ENCODE measurements at places on chromosomes 1 and 21.

DNA sequence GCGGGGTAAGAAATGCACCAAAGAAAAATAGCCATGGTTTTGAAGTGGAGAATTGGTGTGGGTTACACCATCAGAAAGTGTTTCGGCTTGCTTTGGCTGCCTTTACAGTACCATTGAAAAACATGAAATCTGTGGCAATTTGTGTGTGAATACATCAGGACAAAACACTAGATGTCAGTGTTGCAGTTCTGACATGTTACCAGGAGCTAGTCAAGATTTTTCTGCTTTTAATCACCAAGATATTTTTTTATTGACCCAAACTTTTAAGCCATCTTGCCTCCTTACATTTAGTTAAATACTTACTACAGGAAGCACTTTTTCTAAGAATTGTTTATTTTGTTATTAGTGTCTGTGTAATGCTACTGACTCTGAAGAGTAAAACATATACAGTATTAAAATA lies 14.3 kb downstream of the RRP15 start:
- DNase-seq, result no peak

- DNase-seq, result no peak
These were observed 136.9 kb downstream of the BARHL2 start for GRCh38 chr1:90580176-90580575.

GRCh38 chr1:168421399-168422004 lies 122.3 kb downstream of the XCL2 start:
- no peak for DNase-seq

GRCh38 chr1:47805018-47805417 lies 192.2 kb downstream of the TRABD2B start:
- no peak for DNase-seq

DNA sequence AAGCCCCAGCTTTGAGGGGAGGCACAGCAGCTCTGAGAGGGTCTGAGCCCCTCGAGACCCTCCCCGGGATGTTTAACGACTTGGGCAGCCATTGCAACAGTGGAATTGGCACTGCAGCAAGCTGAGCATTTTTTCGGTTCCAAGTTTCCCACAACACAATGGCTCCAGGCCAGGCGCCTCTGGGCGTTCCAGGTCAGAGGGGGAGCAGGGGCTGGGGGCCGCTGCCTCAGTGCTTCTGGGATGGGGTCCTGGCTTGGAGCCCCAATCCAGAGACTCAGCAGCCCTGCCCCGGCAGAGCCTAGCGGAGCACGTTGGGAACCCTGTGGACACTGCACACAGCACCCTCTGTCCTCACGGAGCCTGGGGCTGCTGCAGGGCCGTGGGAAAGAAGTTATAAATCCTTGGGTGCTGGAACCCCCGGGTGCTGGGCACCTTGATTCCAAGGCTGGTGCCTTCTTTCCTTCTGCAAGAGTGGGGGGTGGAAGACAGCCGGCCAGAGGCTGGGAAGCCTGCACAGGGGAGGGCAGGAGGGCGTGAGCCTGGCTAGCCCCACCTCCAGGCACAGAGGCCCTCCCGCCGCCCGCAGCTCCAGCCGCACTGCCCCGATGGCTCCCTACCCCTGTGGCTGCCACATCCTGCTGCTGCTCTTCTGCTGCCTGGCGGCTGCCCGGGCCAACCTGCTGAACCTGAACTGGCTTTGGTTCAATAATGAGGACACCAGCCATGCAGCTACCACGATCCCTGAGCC lies 50.1 kb downstream of the COL18A1 start:
- DNase-seq, result no peak

GRCh38 chr1:19372602-19373001 lies 60.5 kb downstream of the SLC66A1 start:
- no peak for DNase-seq

DNA sequence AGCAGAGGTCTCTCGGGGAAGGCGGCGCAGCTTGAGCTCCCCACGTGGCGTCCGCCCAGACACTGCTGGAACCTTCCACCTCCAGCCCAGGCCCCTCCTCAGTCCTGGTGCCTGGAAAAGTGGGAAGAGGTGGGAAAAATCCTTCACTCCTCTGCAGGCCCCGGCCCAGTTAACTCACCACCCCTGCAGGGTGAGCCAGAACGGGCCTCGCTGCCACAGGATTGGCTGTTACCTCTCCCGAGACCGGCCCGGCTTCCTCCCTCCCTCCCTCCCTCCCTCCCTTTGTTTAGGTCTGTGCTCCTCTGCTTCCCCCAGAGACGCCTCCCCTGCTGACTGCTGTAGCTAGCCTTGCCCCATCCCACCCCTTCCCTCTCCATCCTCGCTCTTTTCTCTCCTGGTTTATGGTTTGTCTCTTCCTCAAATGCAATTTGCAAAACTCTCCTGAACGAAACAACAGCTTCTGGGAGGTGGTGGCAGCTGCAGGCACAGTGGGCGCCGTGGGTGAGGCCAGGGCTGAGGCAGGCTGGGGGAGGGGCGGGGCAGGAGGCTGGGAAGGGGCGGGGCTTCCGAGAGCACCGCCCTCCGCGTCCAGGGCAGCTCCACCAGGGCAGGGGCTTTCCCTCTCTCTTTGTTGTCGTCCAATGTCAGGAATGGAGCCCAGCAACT lies 6.5 kb downstream of the CAPN9 start:
- DNase-seq, result no peak

DNA sequence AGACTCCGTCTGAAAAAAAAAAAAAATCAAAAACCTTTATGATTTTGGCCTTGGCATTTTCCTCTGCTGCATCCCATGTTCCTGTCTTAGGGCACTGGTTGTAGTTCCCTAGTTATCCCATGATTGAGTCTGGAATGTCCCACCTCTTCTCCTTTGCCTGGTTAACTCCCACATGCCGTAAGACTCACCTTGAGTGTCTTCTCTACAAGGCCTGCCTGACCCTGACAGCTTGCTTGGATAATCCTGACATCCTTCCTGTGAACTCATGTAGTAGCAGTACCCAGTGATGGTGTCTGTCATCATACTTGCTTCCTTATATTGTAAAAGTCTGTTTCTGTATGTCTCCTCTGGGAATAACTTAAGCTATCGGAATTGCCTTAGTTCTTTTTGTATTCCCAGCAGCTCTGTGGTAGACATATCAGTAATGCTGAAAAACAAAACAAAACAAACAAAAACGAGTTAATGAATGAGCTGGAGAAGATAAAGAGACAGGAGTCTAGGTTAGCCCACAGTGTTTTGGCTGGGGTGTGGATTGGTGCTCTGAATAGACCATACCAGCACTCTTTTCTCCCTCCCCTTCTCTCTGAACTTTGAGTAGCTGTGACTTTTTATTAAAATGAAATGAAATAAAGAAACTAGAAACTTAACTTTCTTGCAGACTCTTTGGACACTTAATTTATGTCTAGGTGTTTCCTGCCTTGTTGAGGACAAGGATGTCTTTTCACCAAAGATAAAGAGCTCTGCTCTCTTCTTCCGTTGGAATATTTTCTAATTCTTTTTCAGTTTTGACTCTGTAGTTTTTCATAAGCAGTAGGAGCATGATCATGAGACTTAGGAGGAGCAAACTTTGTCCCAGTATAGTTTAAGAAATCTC lies 15.1 kb downstream of the NEK7 start:
- no peak for DNase-seq

DNA sequence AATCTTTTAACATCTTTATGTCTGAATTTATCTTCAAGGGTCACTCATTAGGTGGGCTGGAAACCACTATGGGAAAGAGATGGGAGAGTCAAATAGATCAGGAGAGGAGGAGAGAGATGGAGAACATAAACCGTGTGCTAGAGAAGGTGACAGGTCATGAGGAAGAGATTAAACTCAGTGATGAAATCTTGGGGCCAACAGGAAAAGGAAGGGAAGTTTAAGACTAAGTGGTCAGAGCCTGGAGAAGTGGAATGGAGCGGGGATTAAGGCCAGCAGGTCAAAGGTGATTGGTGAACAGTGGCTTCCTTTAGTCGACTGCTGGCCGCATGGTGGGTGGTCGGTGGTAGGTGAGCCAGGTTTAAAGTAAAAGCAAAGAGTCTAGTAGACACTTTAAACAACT lies 169.3 kb upstream of the IVNS1ABP start:
- DNase-seq, result no peak

DNA sequence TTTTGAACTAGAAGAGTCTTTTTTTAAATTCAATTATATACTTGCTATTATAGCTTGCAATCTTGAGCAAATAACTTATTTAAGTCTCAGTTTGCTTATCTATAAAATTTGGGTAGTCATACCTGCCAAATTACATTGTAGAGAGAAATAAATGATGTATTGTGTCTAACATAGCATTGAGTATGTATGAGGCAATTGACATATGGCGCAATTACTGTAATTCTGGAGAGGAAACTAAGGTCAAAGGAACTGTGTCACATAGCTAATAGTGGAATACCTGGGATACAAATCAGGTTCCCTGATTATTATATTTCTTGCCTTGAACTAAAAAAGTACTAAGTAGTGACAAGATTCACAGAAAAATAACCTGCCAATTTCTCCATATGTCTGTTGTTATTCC lies 302.5 kb downstream of the PDE4B start:
- DNase-seq, result no peak

DNA sequence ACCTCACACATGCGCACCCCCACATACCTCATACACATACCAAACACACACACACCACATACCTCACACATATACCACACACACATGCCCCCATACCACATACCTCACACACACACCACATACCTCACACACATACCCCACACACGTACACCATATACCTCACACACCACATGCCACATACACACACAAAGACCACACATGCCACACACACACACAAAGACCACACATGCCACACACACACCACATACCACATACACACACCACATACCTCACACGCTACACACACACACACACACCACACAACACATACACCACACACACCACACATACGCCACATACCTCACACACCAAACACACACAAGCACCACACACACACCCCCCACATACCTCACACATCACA lies 30.0 kb downstream of the HIVEP3 start:
- no peak for DNase-seq

DNA sequence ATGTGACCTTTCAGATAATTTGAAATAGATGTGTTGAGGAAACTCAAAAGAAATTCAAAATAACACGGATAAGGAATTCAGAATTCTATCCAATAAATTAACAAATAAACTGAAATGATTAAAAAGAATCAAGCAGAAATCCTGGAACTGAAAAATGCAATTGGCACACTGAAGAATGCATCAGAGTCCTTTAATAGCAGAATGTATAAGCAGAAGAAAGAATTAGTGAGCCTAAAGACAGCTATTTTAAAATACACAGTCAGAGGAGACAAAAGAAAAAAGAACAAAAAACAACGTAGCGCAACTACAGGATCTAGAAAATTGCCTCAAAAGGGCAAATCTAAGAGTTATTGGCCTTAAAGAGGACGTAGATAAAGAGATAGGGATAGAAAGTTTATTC lies 99.6 kb upstream of the SAMSN1 start:
- DNase-seq, result no peak

- DNase-seq, result no peak
These were observed 20.0 kb downstream of the CACNA1E start for GRCh38 chr1:181503171-181503810.

GRCh38 chr1:169217636-169218035 lies 111.1 kb downstream of the ATP1B1 start:
- no peak for DNase-seq

DNA sequence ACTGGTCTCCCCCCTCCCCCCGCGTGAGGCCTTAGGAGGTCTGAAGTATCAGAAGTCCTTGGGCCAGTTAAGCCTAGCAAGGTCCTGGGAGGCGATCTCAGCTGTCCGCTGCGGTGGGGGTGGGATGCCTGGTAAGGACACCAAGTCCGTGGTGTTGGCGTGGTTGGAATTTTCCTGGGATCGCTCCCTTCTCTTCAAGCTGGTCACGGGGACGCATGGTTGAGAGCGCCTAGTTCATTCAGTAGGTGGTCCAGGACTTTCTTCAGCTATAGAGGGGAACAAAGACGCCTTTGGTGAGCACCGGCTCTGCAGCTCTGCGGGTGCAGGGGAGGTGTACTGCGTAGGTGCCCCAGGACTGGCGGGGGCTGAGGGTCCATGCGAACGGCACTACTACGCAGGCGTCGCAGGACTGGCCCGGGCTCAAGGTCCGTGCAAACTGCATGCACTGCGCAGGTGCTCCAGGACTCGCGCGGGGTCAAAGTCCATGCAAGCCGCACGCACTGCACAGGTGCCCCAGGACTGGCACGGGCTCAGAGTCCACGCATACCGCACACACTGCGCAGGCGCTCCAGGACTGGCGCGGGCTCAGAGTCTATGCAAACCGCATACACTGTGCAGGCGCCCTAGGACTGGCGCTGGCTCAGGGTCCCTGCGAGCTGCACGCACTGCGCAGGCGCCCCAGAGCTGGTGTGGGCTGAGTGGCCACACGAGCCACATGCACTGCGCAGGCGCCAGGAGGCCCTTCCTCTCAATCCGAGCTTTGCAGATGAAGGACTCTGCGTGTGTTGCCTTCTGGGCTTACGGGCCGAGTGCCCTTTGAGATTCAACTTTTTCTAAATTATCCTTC lies 36.6 kb upstream of the HMGN1 start:
- no peak for DNase-seq

- no peak for DNase-seq
These were observed 114.5 kb upstream of the TMPRSS15 start for GRCh38 chr21:18518054-18518481.

- peak; percentile 94 for DNase-seq
These were observed at the start of gene MFSD2A for GRCh38 chr1:39954870-39955546. Gene MFSD2A, plus strand, starts transcription at chr1:39955145. Its CDS starts 148 bp downstream, at chr1:39955293.

- DNase-seq, result no peak
These were observed 28.5 kb upstream of the C1orf198 start for GRCh38 chr1:230896779-230897178.

DNA sequence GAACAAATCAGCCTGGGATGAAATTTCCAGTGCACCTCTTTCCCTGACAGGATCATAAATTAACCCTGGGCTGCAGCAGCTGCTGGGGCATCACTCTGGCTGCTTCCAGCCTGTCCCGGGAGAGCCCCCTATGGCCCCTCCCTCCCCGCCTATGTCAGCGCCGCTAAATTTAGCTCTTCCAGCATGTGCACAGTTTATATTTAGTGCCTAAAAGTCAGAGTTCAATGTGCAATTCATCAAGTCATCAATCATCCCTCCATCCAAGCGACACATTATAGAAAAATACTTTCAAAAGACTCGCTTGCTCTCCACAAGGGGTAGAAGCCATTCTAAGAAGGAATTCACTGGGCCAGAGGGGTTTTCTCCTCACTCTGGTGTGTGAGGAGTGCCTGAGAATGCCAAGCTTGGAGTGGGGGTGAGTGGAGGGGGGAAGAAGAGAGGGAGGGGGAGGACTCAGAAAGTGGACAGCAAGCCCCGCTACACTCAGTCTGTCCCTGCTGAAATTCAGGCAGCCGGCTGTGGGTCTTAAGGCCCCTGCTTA lies 37.4 kb downstream of the XCL1 start:
- DNase-seq, result no peak

- DNase-seq, result no peak
These were observed at the start of gene NPHS2 for GRCh38 chr1:179575497-179576314. Gene NPHS2, minus strand, starts transcription at chr1:179575948. Its CDS starts 84 bp downstream, at chr1:179575864.

DNA sequence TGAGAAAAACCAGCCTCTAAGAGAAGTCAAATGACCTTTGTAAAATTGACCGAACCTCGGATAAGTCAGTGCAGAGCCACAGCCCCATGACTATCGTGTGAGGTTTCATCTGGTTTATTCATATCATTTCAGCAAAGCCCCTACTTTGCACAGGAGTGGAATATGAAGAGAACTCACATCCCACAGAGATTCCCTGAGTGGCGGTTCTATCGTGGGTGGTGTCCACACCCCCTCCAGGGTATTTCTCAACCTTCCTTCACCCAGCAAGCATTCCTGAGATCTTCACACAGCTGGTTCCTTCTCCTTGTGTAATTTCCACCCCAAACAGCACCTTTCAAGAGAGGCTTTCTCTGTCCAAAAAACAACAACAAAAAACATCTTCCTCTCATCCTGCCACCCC lies 47.5 kb downstream of the EVA1C start:
- DNase-seq, result no peak

GRCh38 chr1:70685300-70686286 lies 274.5 kb downstream of the CTH start:
- peak; percentile 4 for DNase-seq

Data from stimulated activated CD4-positive, alpha-beta T cell treated with anti-CD3 and anti-CD28 coated beads, Interleukin-1b, Interleukin-23, amount 100 ng/mL, for 1 hour (primary cell).